Keratinocyte (primary cell): ENCODE measurements at places on chromosomes 1 and 21.

DNA sequence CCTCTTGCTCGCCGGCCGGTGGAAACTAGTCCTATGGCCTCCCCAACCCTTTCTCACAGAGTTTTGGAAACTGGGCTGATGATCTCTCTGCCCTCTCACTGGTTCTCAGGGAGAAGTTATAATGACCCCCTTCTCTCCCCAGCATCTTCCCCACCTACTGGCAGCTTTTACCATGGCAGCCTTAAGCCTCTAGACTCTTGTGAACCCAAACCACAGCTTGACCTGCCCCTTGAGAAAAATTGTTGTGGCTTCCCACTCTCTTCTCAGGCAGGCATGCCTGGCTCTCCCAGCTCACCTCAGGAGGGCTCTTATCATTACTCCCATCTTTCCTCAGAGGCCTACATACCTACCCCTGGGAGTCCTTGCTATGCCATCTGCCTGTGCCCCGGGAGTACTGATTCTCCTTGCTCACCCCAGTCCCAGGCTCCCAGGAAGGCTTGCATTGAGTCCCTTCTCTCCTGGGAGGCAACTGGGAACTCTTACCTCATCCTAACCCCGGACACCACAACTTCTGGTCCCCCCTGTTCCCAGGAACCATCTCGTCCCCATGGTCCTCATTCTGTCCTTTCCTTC is 1.6 kb downstream of the NSUN4 start:
- peak overlapping the region; percentile 94 for H3K27ac ChIP-seq
- DNase-seq = no peak
- no peak overlapping the region for H3K4me3 ChIP-seq
- peaks cover 37% of the 10 kb centered on the region for H3K36me3 ChIP-seq
- no peaks in the 10 kb centered on the region for H3K27me3 ChIP-seq

DNA sequence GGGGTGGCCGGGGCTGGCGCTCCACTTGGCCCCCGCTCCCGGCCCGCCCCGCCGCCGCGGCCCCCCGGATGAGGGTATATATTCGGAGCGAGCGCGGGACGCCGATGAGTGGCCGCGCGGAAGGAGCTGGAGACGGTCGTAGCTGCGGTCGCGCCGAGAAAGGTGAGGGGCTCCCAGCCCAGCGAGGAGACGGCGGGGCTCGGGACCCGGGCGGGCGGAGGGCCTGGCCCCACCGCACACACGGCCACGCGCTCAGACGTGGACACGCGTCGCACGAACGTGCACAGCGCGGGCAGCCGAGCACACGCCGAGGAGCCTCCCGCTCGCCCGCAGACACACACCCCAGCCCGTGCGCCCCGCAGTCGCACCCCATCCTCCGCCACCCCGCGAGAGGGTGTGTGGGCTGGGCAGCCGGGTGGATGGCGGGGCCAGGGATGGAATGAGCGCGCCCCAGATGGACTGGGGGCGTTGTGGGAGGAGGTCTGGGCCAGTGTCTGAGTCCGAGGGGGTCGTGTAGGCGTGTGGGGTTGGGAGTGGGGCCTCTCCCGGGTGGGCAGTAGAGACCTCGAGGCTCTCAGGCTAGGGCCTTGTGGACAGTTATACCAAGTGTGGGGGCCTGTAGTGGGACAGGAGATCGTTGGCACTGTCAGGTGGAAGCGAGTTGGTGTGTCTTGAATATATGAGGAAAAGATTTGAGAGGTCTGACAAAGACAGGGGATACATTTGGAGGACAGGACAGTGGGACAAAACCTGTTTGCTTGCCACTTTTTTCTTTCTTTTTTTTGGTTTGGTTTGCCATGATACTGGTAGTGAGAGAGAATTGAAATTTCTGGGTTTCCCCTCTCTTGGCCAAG is at the start of gene UAP1:
UAP1 (plus strand) TSS at position 107 of the 854 bp plus-strand sequence. CDS start 4,347 bp downstream, outside the sequence.
- peaks cover 15% of the 10 kb centered on the region for H3K36me3 ChIP-seq
- no peak for DNase-seq
- peak within 1 kb of the TSS; percentile 99 for H3K4me3 ChIP-seq

GRCh38 chr21:22728091-22728490 is 1729.9 kb downstream of the NCAM2 start:
- H3K4me1 ChIP-seq = no peaks in the 10 kb centered on the region
- no peak overlapping the region for H3K27ac ChIP-seq
- DNase-seq = no peak
- no peaks in the 10 kb centered on the region for H3K27me3 ChIP-seq

- peak; percentile 32 for DNase-seq
- H3K27ac ChIP-seq = peak within 1 kb of the TSS; percentile 27
- peaks cover 24% of the 10 kb centered on the region for H3K4me1 ChIP-seq
- H3K36me3 ChIP-seq = peaks cover 3% of the 10 kb centered on the region
These were observed at the start of gene IGSF8 for GRCh38 chr1:160097911-160098851. Gene IGSF8, minus strand, starts transcription at chr1:160098619. Its CDS starts 147 bp downstream, at chr1:160098472.

DNA sequence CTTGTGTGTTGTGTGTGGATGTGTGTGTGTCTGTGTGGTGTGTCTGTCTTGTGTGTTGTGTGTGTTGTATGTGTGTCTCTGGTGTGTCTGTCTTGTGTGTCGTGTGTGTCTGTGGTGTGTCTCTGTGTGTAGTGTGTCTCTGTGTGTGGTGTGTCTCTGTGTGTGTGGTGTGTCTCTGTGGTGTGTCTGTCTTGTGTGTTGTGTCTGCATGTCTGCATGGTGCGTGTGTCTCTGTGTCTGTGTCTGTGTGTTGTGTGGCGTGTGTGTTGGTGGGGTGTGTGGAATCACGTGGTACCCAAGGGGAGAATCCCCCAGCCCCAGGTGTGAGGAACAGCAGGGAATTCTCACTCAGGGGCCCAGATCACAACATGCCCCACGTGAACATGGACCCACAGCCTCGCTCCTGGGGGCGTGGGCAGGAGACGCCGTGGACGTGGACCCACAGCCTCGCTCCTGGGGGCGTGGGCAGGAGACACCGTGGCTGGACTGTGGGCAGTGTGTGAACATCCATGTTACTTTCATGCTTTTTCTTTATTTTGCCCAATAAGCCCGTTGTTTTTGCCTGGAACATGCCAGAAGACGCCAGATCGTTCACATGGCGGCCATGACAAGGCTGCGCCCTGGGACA is 67.8 kb downstream of the SLC19A1 start:
- H3K27me3 ChIP-seq = no peaks in the 10 kb centered on the region
- peaks cover 22% of the 10 kb centered on the region for H3K4me1 ChIP-seq
- no peak for DNase-seq
- H3K4me3 ChIP-seq = no peak overlapping the region

GRCh38 chr1:6777813-6778212 is 7.4 kb upstream of the CAMTA1 start:
- no peaks in the 10 kb centered on the region for H3K27me3 ChIP-seq
- H3K4me3 ChIP-seq = no peak overlapping the region
- no peak for DNase-seq
- no peak overlapping the region for H3K27ac ChIP-seq
- H3K36me3 ChIP-seq = no peaks in the 10 kb centered on the region
